GM03348 (cell line): ENCODE measurements at places on chromosomes 6 and 20.
A peak's percentile ranks its signal among the peaks of the same experiment; 100 is the strongest.

DNA sequence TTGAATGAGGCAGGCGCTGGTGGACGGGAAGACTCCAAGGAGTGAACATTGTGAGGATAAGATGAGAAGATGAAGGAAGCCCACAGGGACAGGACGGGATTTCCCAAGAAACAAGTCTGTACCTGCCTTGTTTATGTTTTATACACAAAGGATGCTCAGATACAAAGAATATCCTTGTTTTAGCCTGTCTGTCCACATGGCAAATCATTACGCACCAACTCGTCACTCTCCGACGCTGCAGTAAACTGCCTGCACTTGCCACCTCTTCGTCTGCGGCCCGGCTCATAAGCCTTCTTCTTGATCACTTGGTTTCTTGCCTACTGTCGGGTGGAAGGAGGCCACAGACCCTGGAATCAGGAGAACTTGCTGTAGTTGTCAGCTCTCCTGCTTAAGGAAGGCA, 85.4 kb downstream of the CD83 start:
- no peak for DNase-seq

DNA sequence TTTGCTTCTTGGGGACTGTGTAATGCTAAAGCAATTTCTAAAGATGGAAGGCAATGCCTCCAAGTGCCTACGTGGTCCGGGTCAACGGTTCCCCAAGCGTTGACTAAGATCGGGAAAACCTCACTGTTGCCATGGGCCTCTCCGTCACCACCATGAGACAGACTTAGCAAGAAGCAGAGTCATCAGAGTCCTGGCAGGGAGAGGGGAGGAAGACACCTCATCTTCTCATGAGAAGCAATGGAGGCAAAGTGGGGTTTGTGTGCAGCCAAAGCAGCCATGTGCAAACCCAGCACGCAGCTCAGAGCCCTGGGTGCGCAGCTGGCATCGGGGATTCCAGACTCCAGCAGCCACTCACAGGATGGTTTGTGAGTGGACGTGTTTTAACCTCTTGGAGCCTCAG, 111.4 kb downstream of the SYNDIG1 start:
- no peak for DNase-seq

GRCh38 chr6:35733633-35734032, 3.2 kb upstream of the ARMC12 start:
- no peak for DNase-seq

DNA sequence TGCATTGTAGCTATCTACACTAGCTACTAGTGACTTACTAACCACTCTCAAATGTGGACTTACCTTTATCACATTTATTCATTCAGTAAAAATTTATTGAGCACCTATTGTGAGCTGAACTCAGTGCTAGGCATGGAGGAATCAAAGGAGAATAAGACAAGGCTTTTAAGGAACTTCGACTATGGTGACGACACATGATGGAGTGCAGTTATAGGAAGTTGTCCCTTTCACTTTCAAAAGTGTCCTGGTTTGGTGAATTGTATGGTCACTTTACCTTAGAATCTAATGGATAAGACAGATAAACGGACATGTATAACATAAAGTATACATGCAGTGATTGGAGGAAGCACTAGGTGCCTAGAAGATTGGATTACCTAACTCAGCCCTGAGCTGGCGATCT, 4.3 kb downstream of the AKAP7 start:
- DNase-seq = no peak

DNA sequence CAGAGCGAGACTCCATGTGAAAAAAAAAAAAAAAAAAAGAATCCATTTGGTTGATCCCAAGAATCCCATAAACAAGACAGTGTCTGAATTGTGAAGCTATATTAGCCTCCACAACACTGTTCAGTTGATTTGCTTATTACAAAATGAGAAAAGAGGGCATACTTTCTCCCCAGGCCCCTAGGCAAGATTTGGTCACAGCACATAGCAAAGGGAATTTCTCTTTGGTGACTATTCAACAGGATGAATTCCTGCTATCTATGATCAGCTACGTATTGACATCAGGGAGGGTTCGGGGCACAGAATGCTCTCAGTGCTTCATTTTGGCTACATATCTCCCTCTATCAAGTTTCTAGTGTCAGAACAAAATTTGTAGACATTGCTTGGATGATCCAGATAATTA, 20.2 kb upstream of the SLC22A3 start:
- DNase-seq = no peak

DNA sequence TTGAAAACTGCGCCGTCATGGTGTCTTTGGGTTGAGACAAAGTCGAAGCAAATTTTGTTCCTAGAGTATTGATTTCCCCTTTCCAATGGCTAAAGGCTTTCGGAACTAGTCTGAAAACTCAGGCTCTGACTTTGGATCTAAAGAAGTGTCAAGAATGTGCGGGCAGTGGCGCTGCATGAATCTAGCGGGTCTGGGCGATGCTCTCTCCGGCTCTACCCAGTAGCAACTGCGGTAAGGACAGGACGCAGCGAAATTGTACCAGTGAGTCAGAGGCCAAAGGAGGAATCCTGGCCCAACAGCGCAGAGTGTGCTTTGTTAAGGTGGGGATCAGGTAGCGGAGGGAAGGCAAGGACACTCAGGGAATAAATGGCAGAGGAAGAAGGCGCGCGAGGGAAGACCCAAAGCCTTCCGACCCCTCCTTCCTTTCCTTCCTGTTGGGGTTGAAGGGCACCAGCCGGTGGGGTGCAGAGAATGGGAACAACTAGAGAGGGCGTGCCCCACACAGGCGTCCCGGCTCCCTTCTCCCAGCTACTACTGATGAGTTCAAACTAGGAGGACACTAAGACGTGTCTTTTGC, 32.1 kb downstream of the HLA-F start:
- DNase-seq = no peak

DNA sequence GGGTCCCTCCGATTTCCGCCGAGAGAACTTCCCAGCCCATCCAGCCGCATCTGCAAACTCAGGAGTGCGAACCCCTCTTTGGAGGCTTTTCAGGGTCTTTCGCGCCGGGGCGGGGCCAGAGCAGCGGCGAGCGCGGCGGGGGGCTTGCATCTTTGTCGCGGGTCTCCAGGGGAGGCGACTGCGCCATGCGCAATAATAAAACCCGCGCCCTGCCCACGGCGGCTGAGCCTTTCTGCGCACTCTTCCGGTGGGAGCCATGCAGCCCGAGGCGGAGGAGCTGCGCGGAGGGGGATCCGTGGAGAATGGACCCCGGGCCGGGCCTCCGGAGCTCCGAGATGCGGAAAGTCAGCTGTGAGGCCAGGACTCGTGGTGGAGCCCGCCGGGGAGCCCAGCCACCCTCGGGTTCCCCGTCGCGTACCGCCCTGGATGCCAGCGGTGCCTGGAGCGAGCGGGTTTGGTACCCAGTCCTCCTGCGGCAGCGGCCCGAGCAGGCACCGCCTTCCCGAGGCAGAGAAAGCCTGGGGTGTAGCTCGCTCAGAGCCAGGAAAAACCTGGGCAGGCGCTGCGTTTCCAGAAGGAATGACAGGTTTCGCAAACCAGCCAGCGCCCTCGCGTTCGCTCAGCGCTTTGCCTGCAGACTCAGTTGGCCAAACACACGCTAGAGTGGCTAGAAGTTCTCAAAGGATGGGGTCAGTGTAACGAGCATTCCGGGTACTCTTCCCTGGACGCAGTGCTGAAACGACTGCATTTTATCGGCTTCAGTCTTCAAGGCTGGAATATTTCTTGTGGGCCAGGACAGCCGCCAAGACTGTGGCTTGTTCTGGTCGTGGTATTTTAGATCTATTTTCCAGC, 1.2 kb downstream of the AKAP12 start:
- DNase-seq = peak; percentile 69

DNA sequence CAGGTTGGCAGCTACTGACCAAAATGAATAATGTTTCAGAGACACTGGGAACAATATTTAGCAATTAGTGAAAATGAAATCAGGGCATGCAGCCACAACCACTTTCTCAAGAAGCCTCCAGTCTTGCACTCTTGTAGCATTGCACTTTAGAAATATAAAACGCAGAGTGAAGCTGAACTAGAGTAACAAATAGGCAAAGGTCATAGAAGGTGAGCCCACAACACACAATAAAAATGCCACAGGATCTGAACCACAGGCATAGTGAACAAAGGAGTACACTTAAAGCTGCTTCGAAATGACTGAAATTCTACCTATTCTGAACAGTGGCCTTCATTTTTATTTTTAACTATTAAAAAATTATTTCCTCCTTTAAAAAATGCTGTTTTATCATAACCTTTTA, 25.0 kb downstream of the DDO start:
- DNase-seq = no peak

DNA sequence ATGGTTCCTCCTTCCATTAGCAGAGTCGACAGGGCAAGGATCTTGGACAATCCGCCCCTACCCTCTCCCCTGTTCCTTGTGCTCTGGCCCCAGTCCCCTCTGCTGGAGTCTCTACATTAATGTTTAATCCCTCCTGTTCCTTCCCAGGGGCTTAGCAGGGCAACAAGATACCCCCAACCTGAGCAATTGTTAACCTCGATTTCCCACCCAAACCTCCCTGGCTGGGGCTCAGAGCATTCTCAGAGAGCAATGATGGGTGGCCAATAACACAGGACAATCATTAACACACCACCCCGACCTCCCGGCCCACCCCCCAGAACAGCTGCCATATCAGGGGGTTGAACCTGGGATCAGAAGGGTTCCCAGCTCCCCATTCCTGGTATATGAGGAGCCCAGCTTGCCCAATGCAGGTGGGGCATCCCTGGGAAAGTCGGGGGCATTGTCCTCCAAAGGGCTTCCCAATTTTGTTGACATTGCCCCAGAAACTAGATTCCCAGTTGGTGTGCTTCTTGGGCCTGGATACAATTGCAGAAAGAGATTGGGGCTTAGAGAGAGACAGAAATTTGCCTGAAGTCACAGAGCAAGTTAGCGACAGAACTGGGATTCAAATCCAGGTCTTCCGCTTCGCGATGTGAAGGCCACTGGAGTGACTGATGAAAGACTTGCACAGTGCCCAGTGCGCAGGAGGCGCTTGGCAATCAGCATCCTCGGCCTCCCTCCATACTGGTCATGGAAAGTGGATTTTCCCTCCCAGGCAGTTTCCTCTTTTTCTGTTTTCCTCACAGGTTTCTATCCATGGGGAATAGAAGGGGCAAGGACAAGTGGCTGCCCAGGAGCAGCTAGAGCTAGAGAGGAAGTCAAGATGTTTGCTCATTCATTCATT, 59.6 kb upstream of the TTPAL start:
- DNase-seq = no peak

- DNase-seq = no peak
Observed at GRCh38 chr20:46523696-46524328, 10.5 kb upstream of the ZNF334 start.

DNA sequence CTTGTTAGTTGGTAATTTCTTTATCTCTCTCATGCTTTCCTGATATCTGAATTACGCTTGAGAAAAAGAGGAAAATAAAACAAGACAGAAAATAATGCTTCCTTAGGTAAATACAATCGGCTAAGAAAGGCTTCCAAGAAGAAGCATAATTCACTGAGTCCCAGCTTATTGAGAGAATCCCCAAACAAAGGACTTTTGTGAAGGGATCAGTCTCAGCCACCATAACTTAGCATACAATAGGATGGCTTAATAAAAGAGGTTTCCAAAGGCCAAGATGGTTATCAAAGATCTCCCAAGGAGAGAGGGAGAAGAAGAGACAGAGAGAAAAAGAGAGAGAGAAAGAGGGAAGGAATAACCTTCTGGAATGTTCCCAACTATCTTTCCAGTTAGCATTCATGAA, 46.0 kb upstream of the SALL4 start:
- DNase-seq = no peak

GRCh38 chr6:125968493-125968892, 11.9 kb downstream of the HINT3 start:
- no peak for DNase-seq

DNA sequence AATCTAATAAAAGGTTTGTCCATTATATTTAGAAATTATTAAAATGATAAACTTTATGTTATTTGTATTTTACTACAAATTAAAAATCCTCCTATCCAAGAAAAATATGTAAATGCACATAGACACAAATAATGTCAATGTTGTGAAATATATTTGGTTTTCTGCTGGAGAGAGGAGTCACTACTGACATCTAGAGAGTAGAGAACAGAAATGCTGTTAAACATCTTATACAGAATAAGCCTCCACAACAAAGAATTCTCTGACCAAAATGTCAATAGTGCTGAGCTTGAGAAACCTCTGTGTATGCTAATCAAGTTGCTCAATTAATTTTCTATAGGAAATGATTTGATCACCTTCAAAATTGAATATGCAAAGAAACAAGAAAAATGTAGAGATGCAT, 12.4 kb downstream of the HTR1B start:
- peak; percentile 34 for DNase-seq

GRCh38 chr20:34096699-34097444, 15.2 kb downstream of the EIF2S2 start:
- no peak for DNase-seq

GRCh38 chr6:25944688-25945574, 14.4 kb upstream of the SLC17A2 start:
- no peak for DNase-seq

GRCh38 chr20:44598423-44599305, 16.3 kb downstream of the PKIG start:
- no peak for DNase-seq

DNA sequence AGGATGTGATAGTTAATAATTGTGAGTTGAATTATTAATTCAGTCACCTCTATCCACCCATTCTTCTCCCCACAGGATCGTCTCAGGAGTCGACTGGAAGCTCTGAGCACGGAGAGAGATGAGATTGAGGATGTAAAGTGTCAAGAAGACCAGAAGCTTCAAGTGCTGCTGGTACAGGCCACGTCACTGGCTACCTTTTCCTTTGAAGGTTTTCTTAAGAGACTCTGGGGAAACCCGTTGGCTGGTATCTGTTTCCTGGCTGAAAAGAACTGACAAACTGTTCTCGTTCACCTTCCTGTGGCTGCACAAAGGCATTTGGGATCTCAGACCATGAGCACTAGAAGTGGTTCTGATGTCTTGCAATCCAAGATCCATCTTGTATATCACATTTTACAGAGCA, 3.8 kb downstream of the TRIM15 start:
- DNase-seq = no peak

- peak; percentile 68 for DNase-seq
Observed at GRCh38 chr6:149830731-149831307, 33.3 kb downstream of the LRP11 start.

DNA sequence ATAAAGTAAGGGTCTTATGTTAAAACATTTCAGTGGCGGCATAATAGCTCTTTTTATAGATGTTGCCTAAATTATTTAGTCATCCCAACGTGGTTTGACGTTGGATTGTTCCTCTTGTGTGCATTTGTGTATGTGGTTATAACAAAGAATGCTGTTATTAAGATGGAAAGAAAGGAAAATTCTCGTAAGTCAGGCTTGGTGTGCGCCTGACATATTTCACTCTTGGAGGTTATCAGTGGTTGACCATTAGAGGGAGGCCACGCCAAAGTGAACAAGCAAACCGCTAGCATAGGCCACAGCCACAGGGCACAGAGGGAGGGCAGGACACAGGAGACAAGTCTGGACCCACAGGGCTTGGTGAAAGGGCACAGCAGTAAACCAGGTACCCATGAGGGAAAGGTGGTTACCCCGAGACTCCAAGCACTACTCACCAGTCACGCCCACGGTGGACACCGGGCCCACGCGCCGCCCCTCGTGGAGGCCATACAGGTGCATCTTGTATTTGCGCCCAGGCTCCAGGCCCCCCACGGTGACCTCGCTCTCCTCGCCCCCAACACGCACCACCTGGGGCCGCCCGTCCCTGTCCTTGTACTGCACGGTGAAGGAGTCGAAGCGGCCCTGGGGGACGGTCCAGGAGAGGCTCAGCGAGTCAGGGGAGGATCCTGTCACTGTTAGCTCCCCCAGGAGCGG, 22.9 kb downstream of the CYP21A2 start:
- no peak for DNase-seq
